ENCODE measurements at places on chromosomes 7 and 10.
A peak's percentile ranks its signal among the peaks of the same experiment; 100 is the strongest.

DNA sequence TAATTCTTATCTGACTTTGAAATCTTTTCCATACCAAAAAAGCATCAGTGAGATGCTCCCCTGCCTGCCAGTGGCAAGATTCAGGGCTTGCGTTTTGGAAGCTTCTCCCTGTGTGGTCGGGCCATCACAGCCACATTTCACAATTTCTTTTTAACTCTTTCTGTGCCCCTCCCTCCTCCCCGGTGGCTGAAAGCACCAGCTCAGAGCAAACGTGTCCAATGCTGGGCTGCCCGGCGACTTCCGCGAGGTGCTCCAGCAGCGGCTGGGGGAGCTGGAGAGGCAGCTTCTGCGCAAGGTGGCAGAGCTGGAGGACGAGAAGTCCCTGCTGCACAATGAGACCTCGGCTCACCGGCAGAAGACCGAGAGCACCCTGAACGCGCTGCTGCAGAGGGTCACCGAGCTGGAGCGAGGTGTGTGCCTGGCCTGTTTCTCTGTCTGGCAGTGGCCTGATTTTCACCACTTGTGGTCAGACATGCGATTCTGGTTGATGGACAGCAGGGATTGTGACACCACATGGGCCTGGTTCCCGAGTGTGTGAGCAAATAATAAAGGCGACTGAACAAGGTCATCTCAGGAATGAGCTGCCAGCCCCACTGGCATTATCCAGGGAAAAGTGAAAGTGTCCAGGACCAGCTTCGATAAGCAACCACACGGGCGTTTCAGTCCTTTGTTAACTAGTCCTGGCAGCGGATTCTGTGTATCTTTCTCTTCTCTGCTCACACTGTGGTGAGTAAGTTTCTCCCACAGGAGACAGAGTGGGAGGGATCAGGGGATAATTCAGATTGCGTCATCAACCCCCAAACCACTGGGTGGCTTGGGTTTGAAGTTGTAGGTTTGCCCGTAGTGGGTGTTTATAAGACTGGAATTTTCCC, 2.6 kb downstream of the NPTX2 start:
- DNase-seq, result no peak

DNA sequence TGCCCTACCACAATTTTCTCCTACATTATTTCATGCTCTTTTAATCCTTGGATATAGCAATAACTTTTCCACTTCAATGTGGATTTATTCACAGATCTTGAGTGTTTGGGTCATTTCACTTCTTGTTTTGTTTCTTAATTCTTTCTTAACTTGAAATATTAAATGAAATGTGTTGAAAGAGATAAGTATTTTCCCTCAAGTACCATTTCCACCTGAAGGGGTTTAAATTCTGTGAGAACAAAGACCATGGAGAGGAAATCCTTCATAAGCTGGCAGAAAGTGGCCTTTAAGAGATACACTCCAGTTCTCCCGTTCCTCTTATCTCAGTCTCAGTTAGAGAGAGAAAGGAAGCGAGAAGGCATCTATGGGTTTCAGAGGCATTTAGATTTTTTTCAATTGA, 14.1 kb upstream of the DLD start:
- no peak for DNase-seq

DNA sequence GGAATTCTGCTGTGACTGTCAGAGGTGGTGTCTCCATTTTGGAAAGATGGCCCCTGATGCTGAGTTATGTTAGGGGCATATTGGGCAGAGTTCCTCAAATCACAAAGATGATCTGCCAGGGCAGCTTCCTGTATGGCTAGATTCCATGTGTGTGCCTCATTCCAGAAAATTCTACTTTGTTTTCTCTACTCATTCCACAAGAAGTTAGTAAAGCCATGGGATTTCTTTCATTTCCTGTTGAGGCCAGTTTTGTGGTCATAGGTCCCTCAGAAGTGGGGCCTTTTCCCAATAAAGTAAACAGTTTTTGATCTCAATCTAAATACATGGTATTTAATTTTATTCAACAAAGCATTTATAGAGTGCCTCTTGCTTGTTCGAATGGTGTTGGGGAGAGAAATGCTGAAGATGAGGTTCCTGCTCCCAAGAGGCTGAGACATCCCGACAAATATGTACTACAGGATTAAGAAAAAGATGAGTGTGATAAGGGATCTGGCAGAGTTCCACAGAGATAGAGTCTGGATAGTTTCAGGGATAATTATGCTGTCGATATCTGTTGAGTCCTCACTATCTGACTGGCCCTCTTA, 33.0 kb downstream of the MINDY4 start:
- DNase-seq, result no peak

GRCh38 chr7:128236924-128237586, 4.0 kb upstream of the LEP start:
- DNase-seq, result no peak

- DNase-seq, result peak; percentile 86
Observed at GRCh38 chr10:24873281-24873683, 79.1 kb downstream of the PRTFDC1 start.

DNA sequence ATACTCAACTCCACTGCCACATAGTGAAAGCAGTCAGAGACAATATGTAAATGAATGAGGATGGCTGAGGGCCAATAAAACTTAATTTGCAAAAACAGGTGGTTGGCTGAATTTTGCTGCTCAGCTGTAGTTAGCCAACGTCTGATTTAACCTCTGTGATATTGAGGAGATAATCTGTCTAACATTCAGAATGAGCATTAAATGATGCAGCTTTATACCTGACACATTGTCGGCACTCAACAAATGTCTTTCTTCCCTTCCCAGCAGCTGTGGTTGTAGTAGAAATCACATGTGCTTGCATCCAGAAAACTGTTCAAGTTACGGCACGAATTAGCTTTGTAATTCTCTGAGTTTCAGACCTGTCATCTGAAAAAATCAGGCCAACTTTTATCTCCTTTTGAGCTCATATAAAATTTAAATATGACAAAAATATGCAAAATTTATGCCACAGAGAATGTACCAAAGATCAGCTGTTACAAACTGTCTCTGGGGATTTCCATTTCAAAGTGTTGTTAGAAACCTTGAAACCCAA, 1239.7 kb downstream of the GATA3 start:
- no peak for DNase-seq

GRCh38 chr10:59622320-59623132, 87.1 kb downstream of the SLC16A9 start:
- DNase-seq, result peak; percentile 61

GRCh38 chr7:2299870-2300512, 14.2 kb downstream of the SNX8 start:
- no peak for DNase-seq

DNA sequence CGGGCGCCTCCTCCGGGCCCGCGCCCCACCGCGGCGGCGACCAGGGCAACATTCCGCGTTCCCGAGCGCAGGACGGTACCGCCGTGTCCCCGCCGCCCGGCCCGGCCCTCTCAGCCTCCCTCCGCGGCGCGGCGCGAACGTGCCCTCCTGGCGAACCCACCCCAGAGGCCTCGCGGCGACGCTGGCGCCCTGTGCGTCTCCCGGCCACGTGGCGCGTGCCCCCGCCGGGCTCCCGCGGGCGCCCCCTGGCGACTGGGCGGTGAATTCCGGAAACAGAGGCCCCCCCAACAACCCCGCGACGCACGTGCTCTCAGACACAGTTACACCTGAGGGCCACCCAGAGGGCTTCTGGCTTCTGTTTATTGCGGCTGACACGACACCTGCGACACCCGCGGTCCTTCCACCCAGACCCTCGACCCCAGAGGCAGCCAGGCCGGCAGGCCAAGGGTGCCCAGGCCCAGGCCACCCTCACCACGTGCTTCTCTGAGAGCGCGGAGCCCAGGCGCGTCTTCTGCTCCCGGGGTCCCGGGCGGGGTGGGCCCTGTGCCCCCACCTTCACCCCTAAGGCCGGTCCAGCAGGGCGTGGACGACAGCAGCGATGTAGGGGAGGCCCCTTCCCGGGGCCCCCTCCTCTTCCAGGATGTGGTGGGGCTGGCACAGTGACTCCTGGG, at the start of gene SAP25:
SAP25 (minus strand) TSS at position 210 of the 671 bp plus-strand sequence; CDS start at position 52, 158 bp downstream.
- no peak for DNase-seq

GRCh38 chr10:44300666-44301649, 83.9 kb downstream of the CXCL12 start:
- peak; percentile 98 for DNase-seq

DNA sequence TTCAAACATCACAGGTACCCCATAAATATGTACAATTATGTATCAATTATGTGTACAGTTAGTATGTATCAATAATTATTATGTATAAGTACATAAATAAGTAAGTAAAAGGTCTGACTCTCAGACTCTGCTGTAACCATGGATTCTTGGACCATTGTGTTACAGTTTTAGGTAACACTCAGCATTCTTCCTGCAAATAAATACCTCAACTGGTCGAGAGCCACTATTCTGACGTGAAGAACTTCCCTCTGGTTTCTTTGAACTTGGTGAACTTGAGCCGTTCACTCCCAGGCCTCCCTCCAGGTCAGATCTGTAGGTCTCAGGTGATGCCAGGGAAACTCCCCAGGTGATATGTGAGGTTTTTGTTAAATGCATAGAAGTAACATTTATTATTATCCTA, 191.8 kb upstream of the PLXNA4 start:
- no peak for DNase-seq

DNA sequence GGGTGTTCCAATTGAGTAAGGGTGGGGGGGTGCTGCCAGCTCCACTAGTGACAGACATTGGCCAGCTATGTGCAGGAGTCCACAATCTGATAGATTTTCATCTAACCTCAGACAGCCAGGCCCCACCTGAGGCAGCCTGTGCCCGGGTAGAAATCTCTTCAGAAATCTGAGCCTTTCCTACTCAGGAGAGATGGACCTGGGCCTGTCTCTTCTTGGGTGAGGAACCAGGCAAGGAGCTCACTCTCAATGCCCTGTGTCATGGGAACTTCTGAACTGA, 86.9 kb downstream of the UBE2H start:
- no peak for DNase-seq

- DNase-seq, result no peak
Observed at GRCh38 chr7:40647719-40648118, 512.9 kb downstream of the SUGCT start.

GRCh38 chr7:154903083-154903731, 99.7 kb downstream of the PAXIP1 start:
- DNase-seq, result no peak

DNA sequence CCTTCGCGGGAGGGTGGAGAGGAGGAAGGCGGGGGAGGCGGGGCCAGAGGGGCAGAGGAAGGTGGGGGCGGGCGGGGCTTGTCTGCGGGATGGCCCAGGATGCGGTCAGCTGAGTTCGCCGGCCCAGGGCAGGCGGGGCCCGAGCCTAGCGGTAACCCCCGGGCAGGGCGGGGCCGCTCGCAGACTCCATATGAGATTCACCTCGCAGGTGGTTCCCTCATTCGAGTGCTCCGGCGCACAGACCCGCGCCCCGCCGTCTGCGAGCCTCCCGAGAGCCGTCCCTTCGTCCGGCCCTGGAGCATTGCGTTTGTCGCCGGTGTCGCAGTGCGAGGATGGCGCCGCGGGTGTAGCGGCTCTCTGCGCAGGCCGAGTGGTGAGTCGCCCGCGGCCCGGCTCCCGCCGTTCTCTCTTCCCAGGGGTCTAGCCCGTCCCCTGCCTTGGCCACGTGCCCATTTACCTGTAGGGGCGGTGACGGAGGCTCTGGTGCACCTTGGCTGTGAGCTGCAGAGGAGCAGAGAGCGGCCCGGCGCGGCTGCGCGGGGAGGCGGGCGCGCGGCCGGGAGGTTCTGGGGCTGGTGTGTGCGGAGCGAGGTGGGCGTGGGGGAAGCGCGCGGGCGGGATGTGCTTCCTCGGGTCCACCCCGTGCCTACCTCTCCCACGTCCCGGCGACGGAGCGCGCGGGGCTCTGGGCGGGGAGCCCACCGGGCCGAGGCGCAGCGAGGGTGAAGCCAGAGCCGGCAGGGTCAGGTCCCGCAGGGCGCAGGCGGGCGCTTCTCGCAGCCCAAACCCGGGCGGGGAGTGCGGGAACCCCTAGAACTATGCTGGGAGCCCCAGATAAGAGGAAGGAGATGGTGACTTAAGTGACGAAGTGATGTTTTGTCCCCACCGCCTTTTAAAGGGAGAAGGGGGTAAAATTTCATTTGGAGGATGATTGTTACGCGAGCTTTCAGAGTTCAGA, at the start of gene UPP1:
UPP1 (plus strand) TSS at position 220 of the 958 bp plus-strand sequence. CDS start 5,519 bp downstream, outside the sequence.
- DNase-seq, result peak; percentile 98

DNA sequence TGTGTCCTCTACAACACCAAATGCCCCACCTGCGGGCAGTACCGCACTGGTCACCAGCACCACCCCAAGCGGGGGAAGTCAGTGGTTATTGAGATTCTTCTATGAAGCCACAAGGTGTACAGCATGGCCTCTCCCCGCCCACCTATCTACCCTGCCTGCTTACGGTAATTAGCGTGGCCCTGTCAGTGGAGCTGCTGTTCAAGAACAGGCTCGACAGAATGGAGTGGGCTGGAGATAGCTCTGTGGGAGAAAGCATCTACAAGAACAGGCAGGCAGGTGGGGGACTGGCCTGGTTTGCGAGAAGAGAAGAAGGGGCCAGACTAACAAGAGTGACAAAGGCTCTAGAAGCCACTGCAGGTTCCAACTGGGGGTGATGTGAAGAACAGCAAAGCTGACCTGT, 108.3 kb downstream of the RNF216 start:
- no peak for DNase-seq

GRCh38 chr7:50595491-50596102, 30.4 kb upstream of the DDC start:
- no peak for DNase-seq

GRCh38 chr10:98885378-98885777, 350.3 kb downstream of the HPSE2 start:
- DNase-seq, result no peak

GRCh38 chr7:33054261-33054964, 8.2 kb downstream of the NT5C3A start:
- DNase-seq, result no peak
